AG09309 (cell line): ENCODE measurements at places on chromosomes 6 and 20.

DNA sequence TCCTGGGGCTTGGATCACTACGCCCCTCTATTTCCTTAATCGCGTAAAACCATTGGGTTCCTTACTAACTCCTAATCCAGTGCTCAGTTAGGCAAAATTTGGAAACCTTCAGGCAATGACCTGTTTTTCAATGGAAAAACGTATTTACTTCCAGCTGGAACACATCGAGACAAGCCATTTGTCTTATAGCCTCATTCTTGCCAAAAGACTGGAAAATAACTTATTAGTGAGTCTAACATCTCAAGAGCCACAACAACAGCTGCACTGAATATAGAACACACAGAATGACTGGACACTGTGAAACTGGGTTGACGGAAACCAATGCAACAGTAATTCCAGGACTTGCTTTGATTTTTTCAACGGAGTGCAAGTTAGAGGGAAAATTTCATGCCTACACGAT, 125.2 kb upstream of the MAP3K7 start:
- DNase-seq: no peak

GRCh38 chr6:37625591-37626374, 71.9 kb downstream of the MDGA1 start:
- no peak for DNase-seq

GRCh38 chr6:146305951-146306350, 237.7 kb upstream of the RAB32 start:
- no peak for DNase-seq

DNA sequence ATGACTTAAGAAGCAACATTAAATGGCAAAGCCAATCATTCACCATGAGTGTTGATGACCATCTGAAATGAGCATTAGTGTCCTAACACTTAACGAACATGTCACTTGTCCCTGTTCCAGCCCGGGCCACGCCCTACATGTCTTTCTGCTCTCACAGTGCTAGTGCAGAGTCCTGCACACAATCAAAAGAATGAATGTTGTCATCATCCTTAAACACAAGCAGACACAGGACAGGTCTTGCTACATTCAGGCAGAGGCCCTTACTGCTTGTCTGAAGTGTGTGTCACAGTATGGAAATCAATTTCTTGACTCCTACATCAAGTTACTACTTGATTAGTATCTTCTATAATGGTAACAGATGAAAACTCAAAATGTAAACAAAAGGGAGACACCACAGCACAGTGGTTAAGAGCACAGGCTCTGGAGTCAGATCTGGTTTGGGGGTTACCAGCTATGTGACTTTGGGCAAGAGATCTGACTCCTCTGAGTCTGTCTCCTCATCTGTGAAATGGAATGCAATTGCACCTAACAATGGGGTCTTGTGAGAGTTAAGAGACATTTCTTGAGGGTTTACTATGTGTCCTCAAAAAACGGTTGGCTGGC, 17.4 kb downstream of the UBE2V1 start:
- no peak for DNase-seq

DNA sequence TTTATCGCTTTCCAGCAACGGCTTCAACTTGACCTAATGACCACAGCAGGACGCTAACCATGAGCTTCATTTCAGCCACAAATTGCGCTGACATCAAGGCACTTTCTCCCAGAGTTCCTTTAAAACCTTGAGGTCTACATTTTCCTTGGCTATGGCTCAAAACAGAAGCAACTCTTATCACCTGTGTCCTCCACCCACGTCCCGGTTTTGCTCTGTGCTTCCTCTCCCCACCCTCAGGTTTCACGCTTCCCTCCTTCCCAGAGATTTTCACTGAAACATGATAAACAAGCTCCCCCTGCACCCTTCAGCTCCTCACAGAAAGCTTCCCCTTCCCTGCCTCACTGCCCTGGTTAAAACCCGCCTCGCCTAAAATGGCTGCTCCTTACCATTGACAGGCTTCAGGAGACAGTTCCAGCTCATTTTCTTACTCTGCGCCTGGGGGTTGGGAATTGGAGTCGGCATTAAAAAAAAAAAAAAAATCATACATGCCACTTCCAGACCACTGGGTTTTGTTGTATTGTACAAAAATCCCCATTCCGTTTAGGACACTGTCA, 229.5 kb downstream of the UBE3D start:
- DNase-seq: no peak

DNA sequence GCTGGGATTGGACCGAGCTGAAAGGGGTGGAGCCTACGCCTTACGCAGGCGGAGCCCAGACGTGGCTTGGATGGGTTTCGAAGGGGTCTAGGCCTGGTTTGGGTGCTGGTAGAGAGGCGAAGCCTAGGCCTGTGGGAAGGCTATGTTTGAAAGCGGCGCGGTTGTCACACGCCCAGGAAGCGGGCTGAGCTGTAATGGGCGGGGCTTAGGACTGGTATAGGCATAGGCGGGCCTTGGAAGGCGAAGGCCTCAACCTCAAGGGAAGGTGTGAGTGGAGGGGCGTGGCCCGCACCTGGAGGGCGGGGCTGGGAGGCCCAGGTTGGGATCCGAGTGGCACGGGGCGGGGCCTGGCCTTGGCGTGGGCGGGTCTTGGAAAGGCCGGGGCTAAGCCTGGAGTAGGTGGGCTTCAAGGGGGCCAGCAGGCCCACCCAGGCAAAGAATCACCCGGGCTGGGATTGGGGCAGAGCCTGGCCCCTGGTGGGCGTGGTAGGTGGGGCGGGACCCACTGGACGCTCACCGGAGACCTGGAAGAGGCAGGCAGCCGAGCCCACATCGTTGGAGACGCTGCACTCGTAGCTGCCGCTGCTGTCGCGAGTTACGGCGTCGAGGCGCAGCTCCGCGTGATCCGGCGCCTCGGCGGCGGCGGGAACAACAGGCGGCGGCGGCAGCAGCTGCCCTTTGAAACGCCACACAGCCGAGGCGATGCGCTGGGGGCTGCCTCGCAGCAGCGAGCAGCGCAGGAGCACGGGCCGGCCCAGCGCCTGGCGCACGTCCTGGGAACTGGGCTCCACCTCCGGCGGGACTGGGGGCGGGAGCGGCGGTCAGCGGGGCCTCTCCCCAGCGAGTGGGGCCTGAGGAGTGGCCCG, 49.0 kb downstream of the MDGA1 start:
- no peak for DNase-seq
